ENCODE measurements at places on chromosomes 2 and 18.

GRCh38 chr2:138030459-138030858 is 66.2 kb downstream of the HNMT start:
- H3K27me3 ChIP-seq, result no peaks in the 10 kb centered on the region
- no peaks in the 10 kb centered on the region for H3K4me1 ChIP-seq
- no peak overlapping the region for H3K4me3 ChIP-seq
- no peak overlapping the region for H3K27ac ChIP-seq
- DNase-seq, result no peak

DNA sequence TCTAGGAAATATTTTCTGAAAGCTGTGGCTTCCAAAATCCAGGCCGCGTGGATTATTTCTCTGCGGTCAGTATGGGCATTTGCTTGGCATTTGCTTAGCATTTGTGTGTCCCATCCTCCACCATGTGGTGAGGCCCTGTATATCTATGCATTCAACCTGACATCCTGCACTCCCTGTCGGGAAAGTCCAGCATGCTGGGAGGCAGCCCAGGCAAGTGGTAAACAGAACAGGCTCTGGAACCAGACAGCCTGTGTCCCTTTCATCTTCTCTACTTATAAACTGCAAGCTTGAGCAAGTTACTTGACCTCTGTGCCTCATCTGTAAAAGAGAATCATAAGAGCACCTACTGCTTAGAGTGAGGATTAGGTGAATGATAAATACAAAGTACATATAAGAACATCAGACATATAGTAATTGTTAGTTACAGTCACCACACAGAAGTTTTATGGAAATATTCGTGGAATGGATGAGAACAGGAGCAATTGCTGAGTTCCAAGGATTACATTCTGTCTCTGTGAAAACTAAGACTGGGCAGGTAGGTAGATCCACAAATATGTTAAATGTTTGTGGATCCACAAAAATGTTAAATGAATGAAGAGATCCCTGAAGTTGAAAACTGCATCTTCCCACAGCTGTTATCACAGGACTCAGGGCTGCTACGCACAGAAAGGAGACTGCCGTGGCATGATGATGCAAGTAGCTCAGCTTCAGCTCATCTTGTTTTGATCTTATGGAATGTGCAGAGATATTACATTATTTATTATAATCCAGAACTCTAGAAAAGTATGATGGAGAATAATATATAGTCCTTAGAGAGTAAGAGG is 317.0 kb upstream of the MMADHC start:
- H3K4me3 ChIP-seq, result no peak overlapping the region
- H3K27me3 ChIP-seq, result no peaks in the 10 kb centered on the region
- H3K36me3 ChIP-seq, result no peaks in the 10 kb centered on the region
- H3K4me1 ChIP-seq, result no peaks in the 10 kb centered on the region
- no peak for DNase-seq

GRCh38 chr2:233247116-233247515 is 4.4 kb upstream of the ATG16L1 start:
- H3K4me1 ChIP-seq, result no peaks in the 10 kb centered on the region
- DNase-seq, result no peak
- H3K27ac ChIP-seq, result no peak overlapping the region
- no peaks in the 10 kb centered on the region for H3K27me3 ChIP-seq
- no peaks in the 10 kb centered on the region for H3K36me3 ChIP-seq

- H3K4me3 ChIP-seq, result no peak overlapping the region
- H3K27ac ChIP-seq, result no peak overlapping the region
- H3K4me1 ChIP-seq, result no peaks in the 10 kb centered on the region
- DNase-seq, result no peak
- no peaks in the 10 kb centered on the region for H3K27me3 ChIP-seq
- H3K36me3 ChIP-seq, result no peaks in the 10 kb centered on the region
These were observed 14.8 kb downstream of the PLEKHM3 start for GRCh38 chr2:208010506-208010905.

GRCh38 chr18:34592961-34593382 is 117.1 kb upstream of the DTNA start:
- H3K27me3 ChIP-seq, result no peaks in the 10 kb centered on the region
- H3K36me3 ChIP-seq, result no peaks in the 10 kb centered on the region
- H3K4me3 ChIP-seq, result no peak overlapping the region
- H3K4me1 ChIP-seq, result no peaks in the 10 kb centered on the region
